ENCODE measurements at places on chromosomes 5 and 9.

GRCh38 chr5:72537166-72537565 lies 30.0 kb upstream of the ZNF366 start:
- DNase-seq, result no peak

DNA sequence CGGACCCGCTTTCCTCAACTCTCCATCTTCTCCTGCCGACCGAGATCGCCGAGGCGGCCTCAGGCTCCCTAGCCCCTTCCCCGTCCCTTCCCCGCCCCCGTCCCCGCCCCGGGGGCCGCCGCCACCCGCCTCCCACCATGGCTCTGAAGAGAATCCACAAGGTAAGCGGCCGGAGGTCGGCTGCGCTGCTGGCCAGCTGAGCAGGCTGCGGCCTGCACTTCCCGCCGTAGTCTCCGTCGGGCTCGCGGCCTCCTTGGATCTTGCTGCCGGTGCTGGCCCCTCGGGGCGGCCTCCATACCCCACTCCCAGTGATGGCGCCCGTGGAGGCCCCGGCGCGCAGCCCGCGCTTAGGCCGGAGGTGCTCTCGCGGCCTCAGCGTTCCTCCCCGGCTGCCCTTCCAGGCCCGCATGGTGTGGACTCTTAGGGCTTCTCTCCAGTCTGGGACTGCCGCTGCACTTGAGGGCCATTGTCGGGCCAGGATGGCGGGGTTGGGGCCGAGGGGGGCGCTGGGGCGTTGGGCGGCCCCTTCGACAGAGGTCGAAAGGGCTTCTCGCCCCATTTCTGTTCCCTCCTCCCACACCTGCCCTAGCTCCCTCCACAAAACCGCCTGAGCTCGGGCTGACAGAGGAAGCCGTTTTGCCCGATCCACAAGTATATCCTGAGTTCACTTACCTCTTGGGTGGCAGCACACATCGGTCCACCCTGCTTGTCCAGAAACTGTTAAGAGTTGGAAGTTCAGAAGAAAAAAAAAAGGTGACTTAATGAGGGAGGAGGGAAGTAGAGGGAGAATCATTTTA lies 714 bp downstream of the UBE2D2 start:
- no peak for DNase-seq

- DNase-seq, result no peak
These were observed 76.8 kb downstream of the CFAP77 start for GRCh38 chr9:132486706-132487350.

- DNase-seq, result peak; percentile 31
These were observed 1.2 kb downstream of the SSBP2 start for GRCh38 chr5:81749561-81750307.

- DNase-seq, result no peak
These were observed 43.3 kb downstream of the TLR4 start for GRCh38 chr9:117747386-117747970.

DNA sequence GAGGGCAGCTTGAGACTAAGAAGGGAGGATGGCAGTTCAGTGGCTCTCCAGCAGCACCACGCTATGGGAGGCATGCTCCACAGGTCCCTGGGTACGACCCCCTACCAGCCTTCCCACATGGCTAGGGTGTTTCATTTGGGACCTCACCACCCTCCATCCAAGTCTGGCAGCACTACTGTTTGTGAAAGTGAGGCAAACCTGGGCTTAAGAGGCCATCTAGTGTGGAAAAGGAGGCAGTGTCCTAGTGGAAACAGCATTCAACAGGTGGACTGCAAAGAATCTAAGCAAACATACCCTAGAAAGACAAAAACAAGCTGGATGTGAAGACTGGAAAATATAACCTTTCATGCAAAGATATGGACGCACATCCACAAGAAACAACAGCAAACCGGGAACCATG lies 4.8 kb upstream of the C5orf47 start:
- DNase-seq, result no peak

All from NCI-H187 (cell line).